ENCODE measurements at places on chromosomes 6 and 20.

GRCh38 chr20:57381596-57382503 is 9.3 kb upstream of the RBM38 start:
- peak; percentile 75 for DNase-seq

GRCh38 chr20:51347831-51348230 is 194.7 kb downstream of the NFATC2 start:
- DNase-seq = no peak

- DNase-seq = no peak
Measured at GRCh38 chr6:146359131-146359530, 184.5 kb upstream of the RAB32 start.

DNA sequence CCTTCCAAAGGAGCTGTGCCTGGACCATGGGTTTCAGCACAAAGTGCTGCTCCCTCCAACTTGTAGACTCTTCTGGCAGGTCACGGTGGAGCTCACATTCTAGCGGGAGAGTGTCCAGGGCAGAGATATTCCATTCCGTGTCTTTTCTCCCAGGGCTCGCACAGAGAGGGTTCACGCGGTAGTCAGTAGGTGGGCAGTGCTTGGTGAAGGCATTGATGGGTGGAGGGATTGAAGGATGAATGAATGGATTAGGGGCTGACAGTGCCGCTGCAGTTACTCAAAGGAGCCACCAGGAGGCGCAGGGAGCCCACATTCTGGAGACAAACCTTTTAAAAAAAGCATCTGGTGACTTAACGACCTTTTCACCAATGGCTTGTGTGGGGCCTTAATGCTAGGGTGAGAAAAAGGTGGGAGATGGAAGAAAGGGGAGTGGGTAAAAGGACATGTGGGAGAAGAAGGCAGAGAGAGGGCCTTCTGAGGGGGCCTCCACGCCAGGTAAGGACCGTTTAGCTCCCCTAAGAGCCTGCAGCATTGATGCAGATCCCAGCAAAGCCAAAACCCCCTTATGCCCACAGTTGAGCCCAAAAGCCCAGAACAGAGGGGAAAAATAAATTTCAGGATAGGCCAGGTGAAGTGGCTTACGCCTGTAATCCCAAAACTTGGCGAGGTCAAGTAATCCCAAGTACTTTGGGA is 17.5 kb upstream of the FAM110A start:
- peak; percentile 51 for DNase-seq

DNA sequence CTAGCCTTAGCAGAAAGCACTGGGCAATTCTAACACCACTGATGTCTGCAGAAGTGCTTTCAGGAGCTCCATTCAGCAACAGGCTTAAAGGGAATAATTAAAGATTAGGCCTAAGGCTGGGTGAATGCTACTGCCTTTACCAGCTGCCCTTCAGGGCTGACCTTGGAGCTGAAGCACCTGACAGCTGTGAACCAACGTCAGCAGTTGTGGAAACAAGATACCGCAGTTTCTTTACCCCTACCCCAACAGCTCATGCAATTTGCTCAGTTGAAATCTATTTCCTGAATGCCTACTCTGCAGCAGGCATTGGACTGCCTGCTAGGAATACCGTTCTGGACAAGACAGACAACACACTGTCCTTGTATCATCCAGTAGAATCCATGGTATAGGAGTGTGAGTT is 51.5 kb upstream of the ADTRP start:
- DNase-seq = no peak

GRCh38 chr6:156885562-156885961 is 108.4 kb downstream of the ARID1B start:
- no peak for DNase-seq

DNA sequence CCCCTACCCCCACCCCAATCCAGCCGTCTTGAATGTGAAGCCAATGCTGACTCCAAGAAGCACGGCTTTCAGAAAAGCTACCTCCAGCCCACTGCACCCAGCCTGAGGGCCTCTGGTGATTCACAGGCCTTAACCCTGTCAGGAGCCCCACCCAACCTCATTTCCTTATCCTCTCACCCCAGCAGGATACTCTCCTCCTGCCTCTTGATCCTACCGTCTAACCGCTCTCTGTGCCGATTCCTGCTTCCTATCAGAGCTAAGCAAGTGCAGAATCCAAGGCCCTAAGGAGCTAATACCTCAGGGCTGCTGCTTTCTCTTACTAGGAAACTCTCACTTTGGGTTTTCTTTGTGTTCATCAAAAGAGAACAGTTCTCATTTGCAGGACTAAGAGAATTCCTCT is 47.2 kb downstream of the TRERF1 start:
- DNase-seq = no peak

GRCh38 chr6:135906542-135906941 is 55.0 kb downstream of the PDE7B start:
- no peak for DNase-seq

GRCh38 chr6:168935628-168936010 is 318.0 kb downstream of the THBS2 start:
- DNase-seq = no peak

DNA sequence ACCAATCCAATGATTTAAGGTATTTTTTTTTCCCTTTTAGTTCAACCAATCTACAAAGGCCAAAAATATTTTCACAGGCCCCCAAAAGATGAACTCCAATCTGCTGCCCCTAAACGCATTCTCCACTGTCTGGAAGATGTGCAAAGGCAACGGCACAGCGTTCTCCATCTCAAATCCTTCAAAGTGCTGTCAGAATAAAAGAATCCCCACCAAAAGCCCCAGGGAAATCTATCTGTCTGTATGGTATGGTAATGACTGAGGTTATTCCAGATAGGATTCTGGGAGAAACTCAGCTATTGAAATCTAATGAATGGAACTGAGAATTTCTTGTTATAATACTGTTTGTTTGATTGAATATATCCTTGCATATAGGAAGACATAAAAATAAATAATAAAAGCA is 217.8 kb upstream of the CCN2 start:
- DNase-seq = no peak

- DNase-seq = peak; percentile 68
Measured at GRCh38 chr20:50980851-50981713, 22.5 kb downstream of the MOCS3 start.

GRCh38 chr6:135819665-135820064 is 31.8 kb upstream of the PDE7B start:
- no peak for DNase-seq

DNA sequence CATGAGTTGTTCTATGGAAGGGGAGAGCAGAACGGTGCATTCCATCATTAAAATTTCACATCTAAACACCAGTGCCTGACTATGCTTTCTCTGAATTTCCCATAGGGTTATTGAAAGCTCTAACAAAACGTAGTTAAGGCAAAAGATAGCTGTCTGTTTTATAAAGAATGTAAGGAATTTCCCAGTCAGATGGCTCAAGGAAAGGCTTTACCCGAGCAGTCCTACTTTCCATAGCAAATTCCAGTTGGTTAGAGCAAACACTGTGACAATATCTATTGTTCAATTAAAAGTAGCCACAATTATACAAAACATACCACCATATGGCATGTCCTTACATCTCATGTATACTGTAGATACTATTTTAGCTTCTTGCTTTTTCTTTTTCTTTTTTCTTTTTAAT is 1059.5 kb upstream of the FLRT3 start:
- DNase-seq = no peak

DNA sequence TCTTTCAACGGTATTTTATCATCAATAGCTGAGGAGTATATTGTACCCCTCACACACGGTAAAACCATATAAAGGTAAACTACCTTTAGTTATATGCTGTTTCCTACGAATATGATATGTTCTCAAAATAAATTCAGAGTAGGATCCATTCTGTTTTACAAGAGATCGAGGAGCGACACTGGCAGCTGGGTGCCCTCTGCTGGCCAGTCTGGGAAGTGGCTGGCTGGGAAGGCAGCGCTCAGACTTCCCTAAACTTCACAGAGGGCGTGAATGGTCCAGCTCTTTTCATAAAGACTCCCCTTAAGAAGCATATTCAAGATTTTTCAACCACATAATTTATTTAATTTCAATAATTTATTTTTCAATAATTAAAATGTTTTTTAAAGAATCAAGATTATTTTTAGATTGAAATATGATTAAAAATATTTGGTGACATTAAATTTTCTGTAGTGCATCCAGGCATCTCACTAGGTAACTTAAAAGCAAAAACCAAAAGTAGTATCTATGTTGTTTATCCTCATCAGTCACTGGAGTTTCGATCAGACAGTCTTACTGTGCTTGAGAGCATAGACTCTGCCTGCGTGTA is 187.5 kb upstream of the PDE10A start:
- peak; percentile 23 for DNase-seq
